ENCODE measurements at places on chromosomes 5 and 9. TPM values are rescaled to one million over a fixed set of nuclear protein-coding genes. Genes with fewer than 3 reads are reported as not detected.

GRCh38 chr5:14851597-14851996 lies 20.0 kb downstream of the ANKH start:
- no peak for DNase-seq

DNA sequence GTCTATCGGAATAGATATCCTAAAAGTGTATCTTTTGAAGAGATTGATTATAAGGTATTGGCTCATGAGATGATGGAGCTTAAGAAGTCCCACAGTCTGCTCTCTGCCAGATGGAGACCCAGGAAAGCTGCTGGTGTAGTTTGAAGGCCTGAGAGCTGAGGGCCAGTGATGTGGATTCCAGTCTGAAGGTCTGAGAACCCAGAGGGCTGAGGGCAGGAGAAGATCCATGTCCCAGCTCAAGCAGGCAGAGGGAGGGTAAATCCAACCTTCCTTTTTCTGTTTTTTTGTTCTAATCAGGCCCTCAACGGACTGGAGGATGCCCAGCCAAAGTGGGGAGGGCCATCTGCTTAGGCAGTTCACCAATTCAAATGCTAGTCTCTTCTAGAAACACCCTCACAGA lies 11.0 kb upstream of the ABL1 start:
- no peak for DNase-seq

- no peak for DNase-seq
These were observed 77.2 kb downstream of the MRPS30 start for GRCh38 chr5:44885903-44886302.

- DNase-seq, result no peak
These were observed 83.1 kb upstream of the RASA1 start for GRCh38 chr5:87184605-87185004.

GRCh38 chr9:129640871-129641749 lies 841 bp downstream of the ASB6 start:
- no peak for DNase-seq

- no peak for DNase-seq
These were observed 67.3 kb upstream of the ADRB2 start for GRCh38 chr5:148759101-148759500.

- no peak for DNase-seq
These were observed 37.7 kb upstream of the PDE8B start for GRCh38 chr5:77172713-77173328.

- no peak for DNase-seq
These were observed 31.3 kb downstream of the IRX4 start for GRCh38 chr5:1851290-1851934.

DNA sequence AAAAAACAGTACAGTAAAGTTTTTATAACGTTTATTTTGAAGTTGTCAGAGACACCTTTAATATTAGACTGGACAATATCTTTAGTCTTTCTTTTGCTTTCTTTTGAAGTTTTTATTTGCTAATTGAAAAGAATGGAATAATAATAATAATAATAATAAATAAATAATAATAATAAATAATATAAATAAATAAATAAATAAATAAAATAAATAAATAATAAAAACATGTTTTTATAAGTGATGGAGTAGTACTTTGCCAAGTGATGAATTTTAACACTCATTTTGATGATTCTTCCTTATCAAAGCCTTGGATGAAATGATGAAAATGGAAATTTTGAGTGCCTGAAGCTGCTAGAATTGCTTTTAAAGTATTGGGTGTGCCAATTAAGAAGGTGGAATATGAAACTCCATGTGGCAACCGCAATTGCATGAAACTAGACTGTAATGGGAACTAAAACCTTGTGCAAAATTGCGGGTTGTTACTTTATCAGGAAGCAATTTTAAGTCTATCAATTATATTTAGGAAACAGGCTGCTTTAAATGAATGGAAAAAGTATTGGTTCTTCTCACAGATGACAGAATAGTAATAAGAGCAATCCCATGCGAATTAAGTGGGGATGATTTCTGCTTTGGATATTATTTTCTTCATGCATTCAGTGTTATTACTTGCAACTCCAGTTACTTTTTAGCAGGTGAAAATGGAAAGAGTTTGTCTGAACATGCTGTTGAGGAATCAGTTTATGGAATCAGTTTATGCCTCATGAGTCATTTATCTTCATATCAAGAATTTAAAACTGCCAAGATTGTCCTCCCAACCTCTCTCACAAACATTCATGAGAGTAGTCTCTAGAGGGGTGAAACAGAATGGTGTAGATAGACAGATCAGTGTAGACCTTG lies 4.6 kb downstream of the ANXA1 start:
- no peak for DNase-seq

DNA sequence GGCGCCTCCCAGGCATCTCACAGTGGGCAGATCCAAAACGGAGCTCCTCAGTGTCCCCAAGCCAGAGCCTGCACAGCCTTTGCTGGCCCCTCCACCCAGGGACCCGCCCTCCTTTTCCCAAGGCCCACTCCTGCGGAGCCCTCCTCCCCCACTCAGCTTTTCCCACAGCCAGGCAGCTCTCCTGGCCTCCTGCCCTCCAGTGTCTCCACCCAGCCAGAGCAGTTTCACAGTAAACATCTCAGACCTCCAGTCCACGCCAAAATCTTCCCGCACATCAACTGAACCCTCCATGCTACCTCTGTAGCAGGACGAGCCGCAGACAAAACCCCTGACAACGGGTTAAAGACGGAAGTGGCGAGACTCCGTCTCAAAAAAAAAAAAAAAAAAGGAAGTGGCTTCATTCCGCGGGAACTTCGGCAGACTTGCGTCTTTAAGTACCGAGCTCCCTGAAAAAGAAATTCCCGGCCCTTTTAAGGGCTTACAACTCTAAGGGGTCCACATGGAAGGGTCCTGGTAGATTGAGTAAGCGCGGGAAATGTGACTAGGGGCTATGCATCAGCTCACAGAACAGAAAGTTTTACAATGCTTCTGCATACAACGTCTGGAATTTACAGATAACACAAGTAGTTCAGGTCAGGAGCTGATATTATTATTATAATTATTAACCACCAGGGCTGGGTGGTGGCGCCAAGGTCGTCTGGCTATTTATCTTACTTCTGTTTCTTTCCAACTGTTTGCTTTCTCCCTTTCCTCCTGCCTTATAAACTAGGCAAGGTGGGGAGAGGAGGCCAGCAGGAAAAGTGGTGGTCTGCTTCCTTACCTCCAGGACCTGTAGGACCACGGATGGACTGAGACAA lies 11.4 kb upstream of the GRIN1 start:
- no peak for DNase-seq

GRCh38 chr5:7755958-7756357 lies 95.0 kb downstream of the CFAP90 start:
- DNase-seq, result no peak

DNA sequence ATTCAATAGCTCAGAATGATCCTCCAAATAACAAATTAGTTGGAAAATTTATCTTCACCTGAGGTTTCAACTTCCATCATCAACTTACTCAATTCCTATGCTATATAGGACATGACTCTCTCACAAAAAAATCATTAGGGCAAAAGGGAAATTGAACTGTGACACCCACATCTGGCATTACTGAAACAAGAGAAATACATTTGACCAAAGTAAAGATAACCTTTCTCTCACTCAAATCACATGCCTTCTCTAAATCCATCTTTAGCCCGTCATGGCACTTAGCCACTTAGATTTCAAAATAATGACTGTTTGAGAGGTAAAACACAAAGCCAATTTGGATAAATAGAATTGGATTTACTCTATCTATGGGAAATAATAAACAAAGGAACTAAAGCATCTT lies 126.4 kb downstream of the ADAMTS6 start:
- no peak for DNase-seq

- DNase-seq, result no peak
These were observed 7.1 kb upstream of the CFAP90 start for GRCh38 chr5:7857926-7858632.

DNA sequence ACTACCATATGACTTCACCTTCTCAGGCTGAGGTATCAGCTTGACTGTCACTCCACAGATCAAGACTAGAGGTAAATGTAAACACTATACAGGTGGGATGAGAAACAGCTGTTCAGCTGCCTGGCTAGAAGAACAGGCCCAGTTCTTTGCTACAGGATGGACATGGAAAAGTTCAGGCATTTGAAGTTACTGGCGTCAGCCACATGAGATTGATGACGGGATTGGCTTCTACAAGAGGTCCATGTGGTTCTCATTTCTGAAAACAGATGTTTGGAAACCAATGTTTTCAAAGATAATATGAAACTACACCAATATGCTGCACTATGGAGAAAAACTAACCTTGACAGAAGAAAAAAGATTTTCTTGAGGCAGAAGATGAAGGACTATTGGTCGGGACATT lies 324.1 kb downstream of the CDH10 start:
- no peak for DNase-seq

GRCh38 chr9:25427898-25428297 lies 250.3 kb downstream of the TUSC1 start:
- no peak for DNase-seq

DNA sequence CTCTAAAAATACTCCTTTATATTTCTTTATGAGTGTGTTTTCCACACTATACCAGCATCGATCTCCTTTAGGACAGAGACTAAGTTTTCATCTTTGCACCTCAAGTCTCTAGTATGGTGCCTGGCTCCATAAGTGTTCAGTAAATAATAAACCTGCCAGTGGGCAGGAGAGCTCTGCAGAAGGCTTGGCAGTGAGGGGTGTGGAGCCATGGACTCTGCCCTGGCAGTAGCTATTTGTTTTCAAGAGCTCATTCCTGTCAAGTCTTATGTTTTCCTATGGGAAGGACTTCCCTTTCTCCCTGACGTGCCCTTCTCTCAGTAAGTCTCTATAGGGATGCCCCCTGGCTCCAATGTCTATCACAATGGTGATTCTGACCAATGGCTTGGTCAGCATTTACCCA lies 252.2 kb downstream of the PIK3R1 start:
- no peak for DNase-seq

- no peak for DNase-seq
These were observed 3.2 kb upstream of the FBLL1 start for GRCh38 chr5:168525856-168526255.

DNA sequence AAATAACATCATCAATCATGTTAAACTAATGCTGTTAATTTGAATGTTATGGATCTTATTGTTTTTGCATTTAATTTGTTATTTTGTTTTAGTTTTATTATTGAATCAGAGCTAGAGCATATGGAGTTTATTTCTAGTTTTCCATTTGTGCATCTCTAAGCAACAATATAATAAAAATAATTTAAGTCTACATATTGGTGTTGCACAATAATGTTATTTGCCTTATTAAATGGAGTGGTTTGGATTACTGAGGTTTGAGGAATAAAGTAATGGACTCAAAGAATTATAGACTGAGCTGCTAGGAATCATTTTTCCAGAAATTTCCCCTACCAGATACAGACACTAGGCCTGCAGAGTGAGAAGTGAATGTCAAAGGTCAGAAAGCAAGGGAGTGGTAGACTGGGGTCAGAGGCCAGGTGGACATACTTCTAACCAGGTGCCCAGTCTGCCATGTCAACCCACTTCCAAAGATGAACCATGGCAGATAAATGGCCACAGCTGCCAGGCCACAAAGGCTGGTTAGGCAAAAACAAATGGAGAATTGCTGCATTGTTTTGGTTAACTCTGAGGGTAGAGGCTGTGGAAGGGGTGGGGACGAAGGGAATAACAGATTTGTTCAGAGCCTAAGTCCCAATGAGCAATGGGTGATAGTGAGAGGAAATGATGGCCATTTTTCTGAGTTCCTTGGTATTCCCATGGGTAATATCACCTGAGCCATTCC lies 113.1 kb downstream of the FBXL7 start:
- no peak for DNase-seq

DNA sequence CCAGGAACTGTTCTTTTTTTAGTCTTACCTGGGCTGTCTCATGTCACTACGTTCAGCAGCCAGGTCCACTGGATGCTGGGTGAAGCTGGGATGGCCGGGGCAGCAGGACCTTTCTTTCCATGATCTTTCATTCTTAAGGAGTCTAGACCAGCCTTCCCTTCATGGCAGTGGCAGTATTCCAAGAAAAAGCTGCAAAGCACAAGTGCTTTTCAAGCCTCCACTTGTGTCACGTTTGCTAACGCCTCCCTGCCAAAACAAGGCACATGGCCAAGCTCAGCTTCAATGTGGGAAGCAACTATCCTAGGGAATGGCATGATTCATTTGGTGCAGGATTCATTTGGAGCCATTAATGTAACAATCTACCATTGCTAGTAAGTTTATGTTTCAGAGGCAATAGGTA lies 94.8 kb downstream of the RCL1 start:
- DNase-seq, result no peak

GRCh38 chr5:56278335-56278753 lies 45.2 kb upstream of the ANKRD55 start:
- no peak for DNase-seq

DNA sequence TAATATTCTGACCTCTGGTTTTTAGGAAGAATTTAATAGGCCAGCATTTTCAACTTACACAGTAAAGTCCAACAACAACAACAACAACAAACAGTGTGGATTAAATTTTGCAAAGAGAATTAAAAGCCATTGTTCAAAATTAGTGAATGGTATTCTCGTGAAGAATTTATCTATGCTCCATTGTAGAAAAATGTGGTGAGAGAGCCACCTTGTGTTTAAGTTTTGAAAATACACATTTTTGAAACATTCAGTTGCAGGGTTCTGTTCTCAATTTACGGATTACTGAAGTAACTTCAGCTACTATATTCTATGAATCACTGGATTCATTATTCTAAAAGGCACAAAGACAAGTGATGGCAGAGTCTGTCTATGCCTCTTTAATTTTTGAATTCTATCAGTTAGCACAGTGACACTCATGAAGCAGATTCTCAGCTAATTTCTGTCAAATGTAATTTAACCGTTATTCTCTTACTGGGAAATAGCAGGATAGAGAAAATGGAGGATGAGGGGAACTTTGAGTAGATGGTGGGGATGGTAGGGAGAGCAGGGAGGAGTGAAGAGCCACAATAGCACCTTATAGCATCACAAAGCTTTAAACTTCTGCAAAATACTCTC lies 11.0 kb downstream of the CCDC152 start:
- no peak for DNase-seq

- DNase-seq, result peak; percentile 88
These were observed 2.2 kb upstream of the CDX1 start for GRCh38 chr5:150164211-150164980.

- no peak for DNase-seq
These were observed 188.3 kb upstream of the ZNF618 start for GRCh38 chr9:113687680-113688371.

GRCh38 chr9:80957801-80958200 lies 731.5 kb downstream of the TLE1 start:
- DNase-seq, result no peak

GRCh38 chr5:179614745-179615144 lies 8.7 kb downstream of the HNRNPH1 start:
- DNase-seq, result peak; percentile 24

Gene PCDHGA3
- total RNA-seq, result 1.5 TPM

Gene C5orf58
- not detected for total RNA-seq

Gene IFNA21
- not detected for total RNA-seq

Gene SPINK6
- not detected for total RNA-seq

Gene ATOSB
- total RNA-seq, result 10.5 TPM

Gene ABO
- 1.5 TPM for total RNA-seq

Gene PCDHGC5
- total RNA-seq, result 2.1 TPM

Gene SLC1A3
- 21.8 TPM for total RNA-seq

Gene TAF11L10
- not detected for total RNA-seq

Gene ANKRD31
- total RNA-seq, result 0.28 TPM

Gene LEAP2
- 1.4 TPM for total RNA-seq

All from sigmoid colon (tissue), 7 donors.